ENCODE measurements at places on chromosomes 12 and 14. TPM values are rescaled to one million over a fixed set of nuclear protein-coding genes. Genes with fewer than 3 reads are reported as not detected.

Gene CAPZA3
- total RNA-seq: not detected

Gene SCN8A
- total RNA-seq: 1.4 TPM

Gene GPR68
- total RNA-seq: 0.06 TPM

Gene TRHDE
- total RNA-seq: 0.13 TPM
